Brain microvascular endothelial cell (primary cell): ENCODE measurements at places on chromosomes 12 and 14.

DNA sequence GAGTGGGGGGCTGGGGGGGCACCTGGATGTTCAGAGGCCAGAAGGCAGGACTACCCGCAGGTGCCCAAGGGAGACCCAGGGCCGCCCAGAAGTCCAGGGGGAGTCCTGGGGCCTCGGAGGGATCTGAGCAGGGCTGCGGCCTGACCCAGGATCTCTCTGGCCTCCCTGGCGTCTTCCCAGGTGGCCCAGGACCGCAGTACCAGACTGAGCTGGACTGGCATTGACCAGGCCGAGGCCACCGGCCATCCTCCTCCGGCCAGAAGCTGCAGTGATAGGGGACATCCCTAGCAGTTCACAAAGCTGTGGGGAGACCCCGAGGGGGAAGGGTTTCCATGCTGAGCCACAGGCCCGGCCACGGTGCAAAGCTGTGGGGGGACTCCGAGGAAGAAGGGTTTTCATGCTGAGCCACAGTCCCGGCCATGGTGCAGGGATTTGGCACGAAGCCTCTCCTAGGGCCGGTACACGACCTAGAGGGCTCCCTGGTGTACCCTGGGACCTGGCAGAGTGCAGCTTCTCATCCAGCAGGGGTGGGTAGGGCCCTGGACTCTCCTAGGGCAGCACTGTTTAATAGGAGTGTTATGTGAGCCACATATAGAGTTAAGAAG lies 24.4 kb downstream of the FBRSL1 start:
- DNase-seq, result no peak

GRCh38 chr14:99626041-99626648 lies 18.8 kb upstream of the HHIPL1 start:
- DNase-seq, result no peak

- no peak for DNase-seq
Measured at GRCh38 chr12:116693286-116694227, 44.3 kb downstream of the SPRING1 start.

- no peak for DNase-seq
Measured at GRCh38 chr12:131941987-131942341, 7.8 kb upstream of the EP400 start.

DNA sequence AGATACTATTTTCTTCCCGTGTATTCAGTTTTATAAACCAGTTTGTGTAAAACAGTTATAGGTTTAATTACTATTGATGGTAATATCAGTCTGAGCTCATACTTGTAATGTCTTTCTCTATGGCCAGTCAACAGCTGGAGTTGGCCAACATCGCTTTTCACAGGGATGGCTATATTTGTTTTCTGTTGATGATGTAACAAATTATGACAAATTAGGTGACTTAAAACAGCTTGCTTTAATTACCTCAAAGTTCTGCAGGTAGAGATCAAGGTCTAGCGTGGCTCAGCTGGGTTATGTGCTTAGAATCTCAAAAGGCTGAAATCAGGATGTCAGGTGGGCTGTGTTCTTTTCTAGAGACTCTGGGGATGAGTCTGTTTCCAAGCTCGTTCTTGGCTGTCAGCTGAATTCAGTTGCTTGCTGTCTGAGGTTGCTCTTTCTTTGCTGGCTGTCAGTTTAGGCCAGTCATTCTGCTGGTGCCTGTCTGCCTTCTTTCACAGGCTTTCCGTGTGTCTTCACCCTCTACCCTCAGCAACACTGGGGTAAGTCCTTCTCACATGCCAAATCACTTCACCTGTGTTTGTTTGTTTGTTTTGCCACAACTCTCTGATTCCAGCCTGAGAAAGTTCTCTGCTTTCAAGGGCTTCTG lies 370.2 kb upstream of the E2F7 start:
- no peak for DNase-seq

DNA sequence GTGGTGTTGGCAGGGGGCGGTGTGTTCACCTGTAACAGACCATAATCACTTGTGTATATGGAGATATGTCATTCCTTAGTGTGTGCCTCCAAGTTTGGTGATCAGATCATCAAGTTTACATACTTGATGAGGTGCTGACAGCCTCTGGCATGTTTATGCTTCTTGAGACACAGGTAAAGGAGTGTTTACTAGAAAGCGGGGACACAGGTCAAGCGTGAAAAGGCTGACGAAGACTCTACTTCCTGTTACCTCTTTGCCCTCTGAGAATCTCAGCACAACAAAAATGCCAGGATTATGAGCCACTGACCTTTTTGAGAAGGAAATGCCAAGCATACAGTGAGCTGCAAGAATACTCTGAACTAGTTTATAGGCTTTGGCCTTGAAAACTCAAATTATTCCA lies 29.6 kb downstream of the PRDM4 start:
- DNase-seq, result no peak
